LHCN-M2 (cell line): ENCODE measurements at places on chromosomes 16 and 17. TPM values are rescaled to one million over a fixed set of nuclear protein-coding genes. Genes with fewer than 3 reads are reported as not detected.
A peak's percentile ranks its signal among the peaks of the same experiment; 100 is the strongest.

DNA sequence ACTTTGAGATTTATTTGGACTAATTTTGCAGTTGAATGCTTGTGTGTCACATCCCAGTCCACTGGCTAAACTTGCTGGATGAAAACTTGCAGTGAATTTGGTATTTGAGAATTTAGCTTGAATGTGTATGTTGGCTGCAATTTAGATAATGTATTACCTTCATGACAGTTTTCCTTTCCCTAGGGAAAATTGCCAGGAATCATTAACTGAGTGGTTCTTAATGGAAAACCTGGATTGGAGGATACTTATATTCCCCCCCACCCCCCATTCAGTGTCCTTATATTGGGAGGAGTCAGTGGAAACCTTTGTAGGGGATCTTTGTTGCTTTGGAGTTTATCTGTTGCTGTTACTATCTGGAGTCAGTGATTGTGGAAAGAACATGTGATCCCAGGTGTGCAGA is 67.6 kb downstream of the KPNA2 start:
- DNase-seq: no peak

DNA sequence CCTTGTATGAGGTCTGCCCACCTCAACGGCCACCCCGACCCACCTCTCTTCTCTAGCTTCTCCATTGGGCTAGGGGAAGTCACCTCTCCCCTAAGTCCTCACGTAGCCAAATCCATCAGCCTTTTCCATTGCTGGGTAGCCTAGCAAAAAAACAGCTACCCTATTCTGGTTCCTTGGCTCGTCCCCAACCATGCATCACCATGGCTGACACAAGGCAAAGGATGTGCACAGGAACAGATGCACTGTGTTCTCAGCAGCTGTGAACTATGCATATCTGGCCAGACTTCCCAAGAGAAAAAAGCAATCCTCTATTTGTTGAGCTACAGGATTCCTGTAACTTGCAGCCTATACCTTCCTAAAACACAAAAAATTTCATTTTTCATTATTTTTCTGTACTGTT is 22.0 kb upstream of the FLCN start:
- DNase-seq: peak; percentile 14

GRCh38 chr16:5108505-5109158 is 11.0 kb upstream of the EEF2KMT start:
- DNase-seq: no peak

DNA sequence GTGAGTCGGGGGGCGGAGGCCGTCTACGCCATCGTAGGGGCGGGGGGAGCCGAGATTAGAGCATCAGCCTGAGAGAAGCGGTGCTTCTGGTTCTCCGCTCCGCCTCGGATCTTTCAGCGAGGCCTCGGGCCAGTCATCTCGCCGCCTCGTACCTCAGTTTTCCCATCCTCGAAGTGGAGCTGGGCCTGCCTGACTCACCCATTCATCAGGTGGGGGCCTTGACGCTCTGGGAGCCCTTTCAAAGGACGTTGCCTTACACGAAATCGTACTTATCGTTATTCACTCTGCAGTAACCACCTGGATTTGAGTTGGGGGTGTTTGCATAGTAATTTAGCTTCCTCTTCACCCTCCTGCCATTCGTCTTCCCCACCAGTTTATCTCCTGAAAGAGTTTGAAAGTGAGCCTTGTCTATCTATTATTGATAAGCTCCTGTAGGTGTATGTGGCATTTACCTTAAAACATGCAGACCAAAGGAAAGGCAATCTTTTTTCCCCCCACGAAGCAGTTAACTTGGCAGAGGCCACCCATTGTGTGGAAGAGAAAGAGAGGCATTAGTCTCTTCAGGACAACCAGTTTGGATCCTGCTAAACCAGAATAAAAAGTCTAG is 674 bp downstream of the TAF15 start:
- DNase-seq: peak; percentile 51

DNA sequence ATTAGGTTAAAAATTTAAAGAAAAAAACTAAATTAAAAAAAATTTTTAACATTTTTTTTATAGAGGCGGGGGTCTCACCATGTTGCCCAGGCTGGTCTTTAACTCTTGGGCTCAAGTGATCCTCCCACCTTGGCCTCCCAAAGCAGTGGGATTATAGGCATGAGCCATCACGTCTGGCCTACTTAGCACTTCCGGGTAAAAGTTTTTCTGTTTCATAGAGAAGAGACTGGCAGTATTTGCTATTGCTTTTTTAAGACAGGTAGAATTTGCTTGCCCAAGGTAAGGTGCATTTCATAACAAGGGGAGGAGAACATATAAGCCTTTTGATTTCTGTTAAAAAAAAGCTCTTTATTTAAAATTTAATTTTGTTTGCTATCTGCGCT is 12.0 kb upstream of the HAPSTR1 start:
- DNase-seq: no peak

- DNase-seq: no peak
Measured at GRCh38 chr16:8961811-8962390, 1.8 kb downstream of the USP7 start.

DNA sequence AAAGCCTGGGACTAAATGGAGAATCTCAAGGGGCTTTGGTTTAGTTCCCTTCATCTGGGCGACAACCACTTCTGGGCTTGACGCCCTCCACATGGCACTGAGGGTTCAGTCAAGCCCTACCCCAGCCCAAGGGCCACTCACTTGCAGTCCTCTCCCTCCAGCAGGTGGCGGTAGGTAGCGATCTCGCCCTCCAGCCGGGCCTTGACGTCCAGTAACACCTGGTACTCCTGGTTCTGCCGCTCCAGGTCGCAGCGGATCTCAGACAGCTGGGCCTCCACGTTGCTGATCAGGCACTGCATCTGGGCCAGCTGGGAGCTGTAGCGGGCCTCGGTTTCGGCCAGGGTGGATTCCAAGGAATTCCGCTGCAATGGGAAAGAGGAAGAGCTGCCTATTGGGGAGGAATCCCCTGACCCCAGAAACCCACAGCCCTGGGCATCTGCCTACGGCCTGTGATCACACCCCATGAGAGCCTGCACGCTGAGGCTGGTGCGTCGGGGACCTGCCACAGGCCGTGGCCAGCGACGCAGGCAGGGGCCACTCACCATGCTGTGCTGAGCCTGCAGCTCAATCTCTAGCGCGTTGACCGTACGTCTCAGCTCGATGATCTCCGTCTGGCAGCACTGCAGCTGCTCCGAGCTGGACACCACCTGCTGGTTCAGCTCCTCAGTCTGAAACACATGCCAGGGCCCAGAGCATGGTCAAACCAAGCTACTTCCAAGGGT is 2.7 kb downstream of the KRT36 start:
- DNase-seq: no peak

- no peak for DNase-seq
Measured at GRCh38 chr17:14688134-14688533, 387.3 kb downstream of the HS3ST3B1 start.

DNA sequence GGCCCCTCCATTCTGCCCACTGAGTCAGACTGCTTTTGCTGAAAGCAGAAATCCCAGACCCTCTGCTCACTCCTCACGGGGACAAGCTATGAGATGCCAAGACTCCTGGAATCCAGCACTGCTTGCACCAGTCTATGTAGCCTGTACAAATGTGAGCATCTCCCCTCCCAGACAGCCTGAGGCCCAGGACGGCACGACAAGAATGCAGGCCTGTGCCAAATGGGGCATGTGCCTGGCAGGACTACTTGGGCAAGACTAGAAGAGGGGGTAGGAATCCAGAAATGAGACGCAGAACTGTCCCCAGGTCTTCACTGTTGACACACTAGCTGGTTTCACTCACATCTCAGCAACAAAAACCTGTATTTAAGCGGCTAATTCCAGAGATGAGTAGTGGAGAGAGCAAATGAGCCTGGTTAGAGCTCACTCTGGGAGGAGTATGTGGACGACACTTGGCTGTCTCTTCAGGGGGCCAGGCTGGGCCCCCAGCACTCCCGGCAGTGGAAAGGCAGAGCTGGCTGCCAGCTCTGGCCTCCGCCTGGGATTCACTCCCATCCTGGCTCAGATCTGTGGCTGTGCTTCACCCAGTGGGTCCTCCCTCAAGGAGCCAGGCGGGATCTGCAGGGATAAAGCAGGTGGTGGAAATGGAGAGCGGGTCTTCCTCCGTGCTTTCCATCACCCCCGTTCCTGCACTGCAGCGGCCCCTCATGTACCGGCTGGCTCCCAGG is 2.9 kb upstream of the MYO1C start:
- DNase-seq: no peak

- DNase-seq: no peak
Measured at GRCh38 chr17:77182205-77183172, 41.7 kb downstream of the SEC14L1 start.

ZNF624 gene
- 5.3 and 5.7 TPM in 2 replicates for total RNA-seq

MYOCD gene
- 0.06 TPM in 1 of 2 replicates, not detected in the other for total RNA-seq

SMIM36 gene
- total RNA-seq: not detected in 2 replicates

CCL15 gene
- not detected in 2 replicates for total RNA-seq

BICDL2 gene
- total RNA-seq: not detected in 2 replicates

SYNGR2 gene
- total RNA-seq: 0.45 and 1.6 TPM in 2 replicates
